Right hindlimb (tissue), 1 donor: ENCODE measurements at places on chromosomes 4 and X.

- peak; percentile 38 for DNase-seq
Observed at GRCh38 chr4:188660796-188661195, 521.6 kb downstream of the TRIML1 start.

- no peak for DNase-seq
Observed at GRCh38 chr4:22238742-22239141, 277.1 kb downstream of the ADGRA3 start.

GRCh38 chr4:89509708-89510281 is 202.2 kb upstream of the GPRIN3 start:
- DNase-seq = no peak

GRCh38 chr4:166657261-166657660 is 577.0 kb downstream of the SPOCK3 start:
- no peak for DNase-seq

GRCh38 chr4:40283968-40284367 is 51.2 kb upstream of the CHRNA9 start:
- DNase-seq = no peak

DNA sequence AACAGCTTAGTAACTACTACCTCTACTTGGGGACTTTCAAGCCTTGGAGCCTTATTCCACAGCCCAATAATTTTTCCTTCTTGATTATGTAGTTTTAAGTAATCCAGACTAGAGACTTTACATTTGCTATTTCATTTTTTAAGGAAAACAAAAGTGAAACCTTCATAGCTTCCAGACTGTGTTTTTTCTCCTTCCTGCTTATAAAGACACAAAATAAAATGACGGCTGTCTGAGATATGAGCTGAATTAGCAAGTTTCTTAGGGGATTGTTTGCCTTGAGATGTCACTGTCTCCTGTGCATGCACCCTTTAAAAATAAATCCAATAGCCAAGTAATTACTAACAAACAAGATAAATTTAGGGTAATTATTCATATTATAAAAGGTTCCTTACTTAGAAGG is 78.8 kb upstream of the PACRGL start:
- DNase-seq = no peak

DNA sequence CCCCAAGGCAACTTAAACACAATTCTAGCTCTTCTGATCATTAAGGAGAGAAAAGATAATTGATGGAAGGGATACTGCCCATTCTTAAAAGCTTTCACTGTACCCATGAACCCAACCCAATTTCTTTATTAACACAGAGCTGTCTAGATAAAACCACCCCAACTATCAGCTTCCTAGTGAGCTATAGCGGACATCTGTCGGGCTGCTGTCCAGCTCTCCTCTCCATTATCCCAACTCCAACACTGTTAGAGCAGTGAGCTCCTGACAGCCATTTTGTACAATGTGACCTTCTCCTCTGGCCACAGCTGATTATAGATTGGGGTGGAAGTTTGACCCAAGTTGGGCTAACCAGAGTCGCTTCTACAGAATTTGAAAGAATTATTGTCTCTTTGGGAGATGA is 66.1 kb downstream of the HADH start:
- DNase-seq = no peak

GRCh38 chr4:181017038-181017437 is 1226.2 kb upstream of the TENM3 start:
- DNase-seq = no peak

DNA sequence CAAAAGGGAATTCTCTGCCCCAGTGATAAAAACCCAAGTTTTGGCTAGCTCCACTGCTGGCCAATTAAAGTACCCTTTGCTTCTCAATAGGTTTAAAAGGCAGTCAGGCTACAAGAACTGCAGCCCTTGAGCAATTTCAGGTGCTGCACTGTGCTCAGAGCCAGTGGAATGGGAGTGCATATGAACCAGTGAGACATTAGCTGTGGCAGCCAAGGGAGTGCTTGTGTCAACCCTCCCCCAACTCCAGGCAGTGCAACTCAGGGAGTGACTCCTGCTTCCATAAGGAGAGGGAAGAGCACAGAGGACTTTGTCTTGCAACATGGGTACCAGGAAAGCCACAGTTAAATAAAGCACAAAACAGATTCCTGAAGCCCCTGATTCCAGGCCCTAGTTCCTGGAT is 61.6 kb upstream of the VAMP7 start:
- DNase-seq = no peak

- no peak for DNase-seq
Observed at GRCh38 chr4:184806229-184806550, 19.6 kb downstream of the ACSL1 start.

GRCh38 chr4:87087420-87087819 is 133.0 kb downstream of the KLHL8 start:
- DNase-seq = no peak

- DNase-seq = no peak
Observed at GRCh38 chr4:141469392-141469791, 167.0 kb upstream of the IL15 start.

DNA sequence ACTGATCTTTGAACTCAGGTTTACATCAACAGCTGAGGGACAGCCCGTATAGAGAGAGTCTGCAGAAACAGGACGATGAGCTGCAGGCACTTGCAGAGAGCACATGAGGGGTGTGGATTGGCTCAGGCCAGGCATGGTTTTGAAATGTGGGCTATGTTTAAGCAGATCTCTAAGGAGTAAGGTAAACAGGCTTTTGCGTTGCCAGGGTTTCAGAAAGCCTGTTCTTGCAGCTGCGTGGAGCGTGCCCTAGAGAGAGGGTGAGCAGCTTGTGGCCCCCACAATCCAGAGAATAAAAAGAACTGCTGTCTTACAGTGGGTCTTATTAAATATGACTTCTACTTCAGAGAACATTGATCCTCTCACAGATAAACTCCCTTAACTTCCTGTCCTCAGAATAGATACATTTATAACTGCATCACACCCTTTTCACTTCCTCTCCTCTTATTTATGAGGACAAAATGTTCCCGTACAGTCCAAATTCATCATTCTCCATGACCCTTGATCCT is 64.1 kb downstream of the TMA16 start:
- DNase-seq = no peak

DNA sequence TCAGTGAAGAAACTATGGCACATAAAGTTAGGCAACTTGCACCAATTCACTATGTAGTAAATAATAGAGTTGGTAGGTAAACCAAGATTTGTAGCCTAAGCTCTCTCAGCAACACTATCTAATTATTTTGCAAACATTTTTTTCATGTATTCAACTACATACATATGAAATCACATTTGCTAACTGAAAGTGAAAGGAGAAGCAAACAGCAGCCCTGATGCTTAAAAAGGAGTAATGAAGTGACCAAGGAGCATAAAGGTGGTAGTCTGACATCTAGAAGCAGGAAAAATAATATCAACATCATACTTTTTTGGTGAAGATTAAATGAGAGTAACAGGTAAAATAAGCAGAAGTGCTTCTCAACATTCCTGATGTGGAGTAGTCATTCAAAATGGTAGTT is 603.7 kb downstream of the GRXCR1 start:
- DNase-seq = no peak

DNA sequence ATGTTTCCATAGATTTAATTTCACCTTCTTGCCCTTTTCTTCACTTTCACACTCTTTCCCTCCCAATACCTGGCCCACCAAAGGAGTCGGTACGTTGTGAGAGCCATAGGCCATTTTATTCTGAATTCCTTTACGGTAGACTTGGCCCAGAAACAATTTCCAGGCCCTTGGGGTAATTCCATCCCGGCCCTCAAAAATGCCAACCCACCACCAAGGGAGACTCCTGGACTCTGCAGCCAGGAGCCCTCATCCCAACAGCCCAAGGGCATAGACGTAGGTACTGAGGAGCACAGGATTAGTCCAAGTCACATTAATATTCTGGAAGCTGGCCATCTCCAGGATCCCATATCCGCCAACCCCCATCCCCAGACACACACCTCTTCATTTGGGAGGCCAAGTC is 102.9 kb downstream of the LIMCH1 start:
- DNase-seq = no peak

DNA sequence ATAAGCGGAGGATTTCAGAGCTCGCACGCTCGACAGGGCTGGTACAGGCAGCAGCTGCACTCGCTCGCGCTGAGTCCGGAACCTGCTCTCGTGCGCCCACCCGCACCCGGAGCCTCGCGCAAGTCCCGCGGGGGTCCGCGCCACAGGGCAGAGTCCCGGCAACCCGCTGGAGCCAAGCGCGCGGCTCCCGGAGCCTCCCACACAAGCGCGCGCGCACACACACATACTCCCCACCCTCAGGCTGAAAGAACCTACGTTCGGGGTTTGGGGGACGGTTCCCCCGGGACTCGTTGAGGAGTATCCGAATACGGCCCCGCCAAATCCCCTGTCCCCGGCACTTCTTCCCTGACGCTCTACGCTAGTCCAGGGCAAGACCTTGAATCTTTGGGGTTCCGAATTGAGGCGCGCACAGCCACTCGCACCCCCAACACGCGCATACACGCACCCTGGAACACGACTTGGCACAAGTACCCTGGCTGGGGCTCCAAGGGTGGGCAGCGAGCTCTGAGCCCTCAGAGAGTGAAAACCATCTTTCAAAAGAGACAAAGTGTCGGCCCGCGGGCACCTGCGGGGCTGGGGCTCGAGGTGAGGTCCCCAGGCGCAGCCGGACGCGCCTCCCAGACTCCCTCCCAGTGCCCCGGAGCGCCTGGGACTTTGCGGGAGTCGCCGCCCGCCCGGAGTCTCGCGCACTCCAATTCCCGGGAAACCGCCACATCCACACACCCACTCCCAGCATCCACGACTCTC is 952 bp downstream of the ANOS1 start:
- DNase-seq = peak; percentile 24

- DNase-seq = no peak
Observed at GRCh38 chr4:43842594-43842993, 606.0 kb downstream of the KCTD8 start.

DNA sequence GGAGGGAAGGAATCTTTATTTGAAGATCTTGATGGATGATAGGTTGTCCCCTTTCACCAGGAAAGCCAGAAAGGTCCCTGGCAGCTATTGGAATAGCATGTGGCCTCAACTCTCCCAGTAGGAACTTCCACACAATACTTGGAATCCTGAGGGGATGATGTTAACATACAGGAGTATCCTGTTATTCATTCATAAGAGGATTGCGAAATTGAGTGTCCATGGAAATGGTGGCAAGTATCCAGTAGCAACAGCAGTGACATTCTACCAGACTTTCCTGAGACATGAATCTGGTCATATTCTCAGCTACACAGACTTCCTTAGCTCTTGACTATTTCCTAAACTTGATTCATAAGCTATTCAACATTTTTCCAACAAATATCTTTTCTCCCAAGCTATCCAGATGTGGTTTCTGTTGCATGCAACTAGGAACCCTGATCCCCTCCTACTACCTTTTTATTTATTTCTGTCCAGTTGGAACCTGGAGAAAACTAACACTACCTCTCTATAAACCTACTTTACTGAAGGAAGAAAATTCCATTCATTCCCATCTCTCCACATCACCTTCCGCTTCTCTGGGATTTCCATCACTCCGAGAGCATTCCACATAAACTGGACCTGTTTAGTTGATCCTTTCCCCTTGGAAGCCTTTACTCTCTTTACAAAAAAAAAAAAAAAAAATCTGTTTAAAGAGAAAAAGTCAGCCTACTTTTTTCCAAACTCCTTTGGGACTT is 101.8 kb downstream of the ANXA5 start:
- DNase-seq = no peak

- no peak for DNase-seq
Observed at GRCh38 chr4:80171251-80171650, 26.1 kb upstream of the PRDM8 start.

DNA sequence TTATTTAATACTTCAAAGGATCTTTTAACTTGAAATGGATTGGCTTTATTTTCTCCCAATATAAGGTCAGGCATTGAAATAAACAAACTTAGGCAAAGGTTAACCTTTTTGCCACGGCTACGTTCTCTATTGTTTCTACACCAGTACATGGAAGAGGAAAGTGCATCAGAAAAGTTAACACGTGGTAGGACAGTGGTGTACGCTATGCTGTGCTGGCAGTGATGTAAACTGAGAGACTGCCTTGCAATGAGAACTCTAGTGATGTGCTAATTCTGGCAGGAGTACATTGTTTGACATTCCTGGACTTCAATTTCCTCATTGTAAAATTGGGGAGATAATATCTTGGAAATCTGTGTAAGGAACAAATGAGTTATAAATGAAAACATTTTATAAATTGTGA is 208.2 kb downstream of the TMA16 start:
- no peak for DNase-seq

- no peak for DNase-seq
Observed at GRCh38 chr4:185275501-185275900, 66.1 kb downstream of the SNX25 start.

GRCh38 chr4:90127223-90127705 is at the start of gene CCSER1:
CCSER1 (plus strand) TSS chr4:90127394.
- peak; percentile 70 for DNase-seq

GRCh38 chr4:8368998-8369397 is 71.5 kb downstream of the ACOX3 start:
- DNase-seq = no peak

DNA sequence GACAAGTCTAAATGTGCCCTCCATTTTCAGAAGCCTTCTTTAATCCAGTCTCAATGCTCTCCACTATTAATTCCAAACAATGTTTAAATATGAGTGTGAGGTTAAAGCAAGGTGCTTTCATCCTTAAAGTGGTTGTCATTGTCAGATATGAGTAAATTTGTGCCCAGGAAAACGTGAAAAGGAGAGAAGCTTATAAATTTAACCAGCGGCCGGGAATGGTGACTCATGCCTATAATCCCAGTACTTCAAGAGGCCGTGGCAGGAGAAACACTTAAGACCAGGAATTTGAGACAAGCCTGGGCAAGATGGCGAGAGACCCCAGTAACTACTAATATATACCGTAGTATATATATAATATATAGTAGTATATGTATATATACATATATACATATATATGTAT is 270.0 kb downstream of the ARHGAP24 start:
- no peak for DNase-seq

GRCh38 chr4:128468123-128468989 is 180.7 kb upstream of the PGRMC2 start:
- peak; percentile 64 for DNase-seq

DNA sequence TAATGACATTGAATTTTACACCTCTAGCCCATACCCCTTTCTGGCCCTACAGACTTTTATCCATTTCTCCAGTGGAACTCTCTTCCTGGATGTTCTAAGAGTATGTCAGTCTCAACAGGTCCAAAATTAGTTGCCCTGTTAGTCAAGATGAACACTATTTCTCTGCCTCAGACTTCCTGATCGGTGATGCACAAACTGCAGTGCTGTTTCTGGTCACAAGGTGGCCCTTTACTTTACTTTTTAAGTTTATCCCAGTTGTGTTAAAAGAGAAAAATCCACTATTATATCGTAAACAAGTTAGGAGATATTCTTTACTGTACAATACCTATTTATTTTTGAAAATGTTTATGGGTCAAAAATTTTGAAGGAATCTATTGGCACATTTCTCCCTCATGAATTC is 13.1 kb downstream of the TCEAL7 start:
- DNase-seq = peak; percentile 35
